ENCODE measurements at places on chromosomes 11 and 22. TPM values are rescaled to one million over a fixed set of nuclear protein-coding genes. Genes with fewer than 3 reads are reported as not detected.

GRCh38 chr11:86245369-86246292 lies 1.1 kb downstream of the EED start:
- DNase-seq = peak; percentile 79

Gene DKK3
- total RNA-seq = not detected

Gene FGF19
- total RNA-seq = not detected

Gene C11orf16
- total RNA-seq = not detected

- no peak for DNase-seq
Measured at GRCh38 chr11:45809456-45810395, 4.8 kb downstream of the SLC35C1 start.

Gene HOATZ
- total RNA-seq = not detected

GRCh38 chr22:32533265-32534111 lies 58.9 kb downstream of the FBXO7 start:
- no peak for DNase-seq

Gene ANGPTL5
- total RNA-seq = not detected

Gene BAIAP2L2
- total RNA-seq = 0.45 TPM

Gene TSSK2
- not detected for total RNA-seq

DNA sequence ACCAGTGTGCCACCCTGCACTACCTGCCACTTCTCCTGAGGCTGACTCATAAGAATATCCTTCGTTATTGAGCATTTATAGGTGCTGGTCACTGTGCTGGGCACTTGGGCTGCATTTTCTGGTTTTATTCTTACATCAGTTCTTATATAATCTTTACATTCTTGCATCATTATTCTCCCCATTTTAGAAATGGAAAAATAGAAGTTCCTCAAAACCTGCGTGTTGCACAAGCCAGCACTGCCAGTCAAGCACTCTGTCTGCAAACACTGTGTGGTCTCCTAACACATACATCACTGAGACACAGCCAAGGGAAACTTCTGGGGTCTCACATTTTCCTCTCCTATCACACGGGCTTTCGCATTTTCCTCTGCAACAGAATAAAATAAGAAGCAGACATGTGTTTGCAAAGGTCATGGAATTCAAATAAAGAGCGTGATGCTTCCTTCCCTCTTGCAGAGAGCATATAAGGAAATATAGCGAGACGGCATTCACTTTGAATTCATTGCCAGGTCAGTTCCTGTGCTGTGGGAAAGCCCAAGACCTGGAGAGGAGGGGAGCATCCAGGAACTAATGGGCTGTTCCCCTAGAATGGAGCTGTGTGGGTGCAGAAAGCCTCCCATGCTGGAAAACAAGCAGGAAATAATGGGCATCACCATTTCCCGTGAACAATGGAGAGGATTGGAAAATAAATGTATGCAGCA lies 73.9 kb upstream of the SEZ6L start:
- DNase-seq = no peak

DNA sequence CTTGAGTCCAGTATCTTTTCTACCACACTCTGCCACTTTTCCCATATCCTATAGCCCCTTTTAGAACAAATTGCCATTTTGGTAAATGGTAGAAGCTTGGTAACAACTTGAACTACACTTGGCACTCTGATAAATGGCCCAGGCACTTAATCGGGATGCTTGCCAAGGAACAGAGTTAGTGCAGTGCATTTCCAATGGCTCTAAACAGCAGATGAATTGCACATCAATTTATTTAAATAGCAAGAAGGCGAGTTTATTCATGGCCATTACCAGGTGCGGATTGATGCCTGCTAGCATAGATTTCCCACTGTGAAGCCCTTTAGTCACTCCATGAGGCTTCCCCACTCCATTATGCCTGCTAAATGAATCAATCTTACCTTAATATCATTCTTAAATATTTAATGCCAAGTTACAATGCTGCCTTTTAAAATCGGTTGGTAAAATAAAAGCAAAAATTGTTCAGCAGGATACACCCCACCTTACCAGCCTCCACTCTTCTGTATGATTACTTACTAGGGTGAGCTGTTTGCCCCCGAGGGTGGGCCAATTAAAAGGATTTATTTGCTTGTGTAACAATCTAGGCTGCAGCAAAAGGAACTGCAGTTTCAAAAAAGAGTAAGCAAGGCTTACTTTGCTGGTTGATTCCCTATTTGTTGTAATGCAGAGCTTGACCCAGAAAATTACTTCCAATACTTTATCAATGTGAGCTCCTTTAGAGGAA lies 136.0 kb upstream of the ARHGAP42 start:
- DNase-seq = no peak

- DNase-seq = no peak
Measured at GRCh38 chr11:120608760-120609211, 97.2 kb downstream of the GRIK4 start.

Gene SLC22A8
- not detected for total RNA-seq

DNA sequence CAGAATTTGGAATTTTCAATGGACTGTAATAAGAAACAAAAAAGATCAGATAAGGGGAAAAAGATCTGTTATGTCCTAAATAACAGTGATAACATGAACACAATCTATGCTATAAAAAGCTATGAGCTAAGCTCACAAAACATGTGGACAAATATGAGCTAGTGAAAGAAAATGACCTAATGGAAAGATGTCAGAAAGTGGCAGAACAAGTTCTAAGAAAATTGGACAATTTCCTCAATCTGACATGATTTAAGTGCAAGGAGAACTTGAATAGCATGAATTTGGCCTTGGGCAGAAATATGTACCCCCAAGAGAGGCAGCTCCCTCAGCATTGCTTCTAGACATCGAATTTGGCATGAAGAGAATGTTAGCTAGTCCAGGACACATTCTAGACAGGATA lies 212.0 kb upstream of the PGR start:
- no peak for DNase-seq

DNA sequence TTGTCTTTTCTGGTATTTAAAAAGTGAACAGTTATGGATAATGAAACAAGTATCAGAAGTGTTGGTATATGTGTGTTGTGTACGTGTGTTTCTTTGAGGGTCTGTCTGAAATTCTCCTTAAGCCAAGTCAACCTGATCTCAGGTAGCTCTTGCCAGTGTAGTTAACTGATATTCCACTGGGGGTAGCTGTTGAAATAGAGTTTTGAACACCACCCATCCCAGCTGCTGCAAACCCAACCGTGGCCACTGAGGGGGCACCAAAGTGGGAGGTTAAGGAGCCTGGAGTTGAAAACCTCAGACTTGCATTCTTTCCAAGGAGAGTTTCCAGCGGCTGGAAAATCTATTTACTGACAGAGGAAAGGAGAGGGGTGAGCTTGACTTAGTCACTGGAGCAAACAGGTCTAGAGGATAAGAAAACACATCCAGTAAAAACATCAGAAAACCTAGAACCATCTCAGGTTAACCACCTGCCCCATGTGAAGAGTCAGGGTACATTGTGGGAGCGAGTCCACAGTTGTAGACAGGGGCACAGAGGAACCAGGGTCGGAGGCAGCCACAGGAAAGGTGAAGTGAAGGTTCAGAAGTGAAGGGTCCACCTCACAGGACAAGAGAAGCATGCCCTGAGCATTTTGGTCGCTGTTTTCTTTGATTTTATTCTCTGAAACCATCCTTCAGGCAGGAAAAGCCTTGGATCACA lies 8.8 kb upstream of the CUL5 start:
- DNase-seq = peak; percentile 73

DNA sequence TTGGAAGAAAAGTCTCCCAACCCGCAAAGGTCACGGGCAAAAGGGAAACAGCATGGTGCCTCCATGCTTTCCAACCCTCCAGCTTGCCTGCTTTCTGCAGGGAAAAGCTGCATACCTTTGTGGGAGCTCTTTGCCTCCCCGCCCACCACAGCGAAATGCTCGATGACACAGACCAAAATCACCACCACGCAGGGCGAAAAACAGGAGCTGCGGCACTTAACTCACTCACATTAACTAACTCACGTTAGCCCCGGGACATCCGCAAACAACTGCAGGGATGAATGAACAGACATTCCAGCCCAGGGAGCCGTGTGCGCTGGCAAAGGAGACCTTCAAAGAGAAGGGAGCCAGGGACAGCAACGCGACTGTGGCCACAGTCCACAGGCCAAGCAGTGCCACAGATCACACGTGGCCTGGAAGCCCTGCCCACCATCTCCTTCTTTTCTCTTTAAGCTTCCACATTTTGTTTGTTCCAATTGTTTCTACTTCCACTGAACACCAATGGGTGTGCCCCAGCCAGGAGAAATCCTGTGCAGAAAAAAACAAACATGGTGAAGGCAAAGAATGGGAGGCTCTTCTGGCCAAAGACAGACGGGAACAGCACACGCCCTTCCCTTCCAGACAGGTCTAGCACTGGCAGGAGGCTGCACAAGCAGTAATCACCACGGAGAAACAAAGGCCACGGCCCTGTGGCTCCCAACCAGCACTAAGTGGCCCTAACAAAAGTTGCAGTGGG lies 39.3 kb downstream of the DUSP8 start:
- no peak for DNase-seq

Gene LMNTD2
- total RNA-seq = 0.47 TPM

- no peak for DNase-seq
Measured at GRCh38 chr11:44002191-44003093, 45.3 kb upstream of the ACCSL start.

Gene CCDC157
- 3.2 TPM for total RNA-seq

Gene EHF
- not detected for total RNA-seq

Gene RTN3
- total RNA-seq = 51.3 TPM

GRCh38 chr11:69035150-69035945 lies 13.4 kb upstream of the TPCN2 start:
- no peak for DNase-seq

GRCh38 chr22:30425616-30426387 lies at the start of gene MTFP1:
Gene MTFP1, plus strand, starts transcription at chr22:30425768. Its CDS starts 112 bp downstream, at chr22:30425880.
- DNase-seq = peak; percentile 86

- DNase-seq = no peak
Measured at GRCh38 chr11:12731841-12732336, 57.7 kb downstream of the TEAD1 start.

DNA sequence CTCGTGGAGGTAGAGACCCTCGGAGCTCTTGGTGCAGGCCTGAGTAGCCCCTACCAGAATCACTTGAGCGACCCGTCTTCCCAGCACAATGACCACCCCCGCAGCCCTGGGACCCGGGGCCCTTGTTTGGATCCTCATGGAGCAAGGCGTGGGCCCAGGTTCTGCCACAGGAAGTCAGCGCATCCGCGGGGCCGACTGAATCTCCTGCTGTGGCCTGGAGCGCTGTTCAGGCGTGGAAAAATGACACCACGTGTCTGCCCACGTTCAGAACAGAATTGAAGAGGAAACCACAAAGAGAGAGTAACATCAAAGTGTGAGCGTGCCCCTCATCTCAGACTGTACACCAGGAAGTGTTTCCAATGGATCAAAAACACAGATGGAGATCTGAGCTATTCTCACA lies 1479.2 kb downstream of the TBC1D22A start:
- no peak for DNase-seq

GRCh38 chr22:22973336-22973735 lies 85.7 kb downstream of the IGLL5 start:
- no peak for DNase-seq

DNA sequence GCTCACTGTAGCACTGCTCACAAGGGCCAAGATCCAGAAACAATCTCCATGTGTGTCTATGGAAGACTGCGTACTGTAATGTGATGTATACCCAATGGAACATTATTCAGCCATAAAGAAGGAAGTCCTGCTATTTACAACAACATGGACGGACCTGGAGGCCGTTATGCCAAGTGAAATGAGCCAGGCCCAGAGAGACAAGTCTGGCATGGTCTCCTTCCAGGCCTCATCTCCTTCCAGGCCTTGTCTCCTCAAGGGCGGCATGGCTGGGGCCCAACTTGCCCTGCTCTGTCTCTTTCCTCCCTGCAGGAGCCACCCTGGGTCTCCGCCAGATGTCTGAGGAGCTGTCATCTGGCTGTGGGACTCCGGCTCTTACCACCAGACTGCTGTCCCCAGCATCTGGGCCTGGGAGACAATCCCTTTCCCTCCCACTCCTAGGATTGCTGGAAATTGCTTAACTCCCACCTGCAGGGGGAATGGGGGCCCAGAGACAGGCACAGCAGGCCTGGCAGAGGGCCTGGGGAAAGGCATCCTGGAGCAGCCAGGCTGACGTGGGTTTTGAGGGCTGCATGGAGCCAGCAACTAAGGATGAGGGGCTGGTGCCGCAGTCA lies 1326.6 kb downstream of the TBC1D22A start:
- DNase-seq = no peak

- DNase-seq = no peak
Measured at GRCh38 chr22:39679652-39680051, 109.1 kb downstream of the CACNA1I start.

Gene POTEH
- not detected for total RNA-seq
